NCI-H460 (cell line): ENCODE measurements at places on chromosomes 3 and 15.

- DNase-seq, result no peak
Observed at GRCh38 chr15:41975669-41976068, 3.3 kb upstream of the EHD4 start.

GRCh38 chr15:91021516-91022074 lies 799 bp downstream of the VPS33B start:
- peak; percentile 7 for DNase-seq

DNA sequence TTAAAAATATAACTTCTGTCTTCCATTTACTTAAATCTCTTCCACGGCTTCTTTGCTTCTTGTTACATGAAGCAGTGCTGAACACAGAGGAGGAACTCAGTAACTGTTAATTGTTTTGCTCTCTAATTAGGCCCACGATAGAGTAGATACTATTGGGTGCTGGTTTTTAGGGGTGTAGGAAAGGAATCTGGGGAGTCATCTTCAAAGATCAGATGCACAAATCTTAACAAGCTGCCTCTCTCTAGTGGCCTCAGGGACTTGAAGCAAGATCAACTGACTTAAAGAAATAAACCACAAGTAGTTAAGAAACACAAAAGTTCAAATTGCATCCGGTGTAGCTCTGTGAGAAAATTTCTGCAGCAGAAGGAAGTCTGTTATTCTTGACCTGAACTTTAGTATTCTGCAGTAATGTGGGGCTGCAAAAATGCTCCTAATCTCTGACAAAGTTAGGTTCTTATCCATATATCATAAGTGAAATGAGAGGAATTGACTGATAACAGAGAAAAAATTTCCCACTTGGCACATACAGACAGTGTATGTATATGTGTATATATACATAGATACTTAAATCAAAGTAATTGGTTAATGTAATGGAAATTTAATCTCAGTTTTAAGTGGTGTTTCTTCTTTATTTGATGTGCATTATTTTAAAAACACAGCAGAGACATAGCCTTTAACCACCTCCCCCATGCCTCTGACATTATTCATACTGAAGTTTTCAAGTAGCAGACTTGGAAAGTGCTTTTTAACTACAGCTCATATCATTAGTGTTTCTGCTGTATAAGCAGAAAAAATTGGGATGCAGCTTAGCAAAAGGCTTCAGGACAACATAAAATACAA lies 51.8 kb downstream of the CHST2 start:
- no peak for DNase-seq

DNA sequence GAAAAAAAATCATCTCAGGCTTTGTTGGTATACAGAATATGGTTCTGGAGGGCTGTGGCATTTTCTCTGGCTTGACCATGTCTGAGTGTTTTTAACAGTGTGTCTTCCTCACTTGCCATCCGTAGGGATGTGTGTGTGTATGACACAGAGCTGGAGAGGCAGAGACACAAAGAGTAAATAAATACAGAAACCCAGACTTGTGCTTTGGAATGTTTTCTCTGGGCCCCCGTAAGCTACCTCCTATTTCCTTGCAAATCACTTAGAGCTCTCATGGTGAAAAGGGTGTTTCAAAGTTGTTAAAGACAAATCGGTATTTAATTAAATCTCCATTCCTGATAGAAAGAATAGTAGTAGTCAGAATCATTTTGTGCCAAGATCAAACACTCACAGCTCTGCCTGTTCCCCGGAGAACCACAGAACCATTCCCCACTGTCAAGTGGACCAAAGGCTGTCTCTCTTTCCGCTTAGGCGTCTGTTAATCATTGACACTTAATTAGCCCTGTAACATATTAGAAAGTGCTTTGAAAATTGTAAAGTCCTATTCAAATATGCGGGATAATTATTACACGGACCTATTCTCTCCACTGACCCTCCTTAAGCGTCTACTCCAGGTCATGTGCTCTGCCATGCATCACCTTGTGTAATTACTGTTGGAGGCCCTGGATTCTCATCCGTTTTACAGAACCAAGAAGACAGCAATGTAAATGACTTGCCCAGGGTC lies 313.6 kb upstream of the TLE3 start:
- DNase-seq, result no peak

- no peak for DNase-seq
Observed at GRCh38 chr3:9501226-9501625, 52.4 kb downstream of the LHFPL4 start.
